ENCODE measurements at places on chromosomes 2 and 18.

DNA sequence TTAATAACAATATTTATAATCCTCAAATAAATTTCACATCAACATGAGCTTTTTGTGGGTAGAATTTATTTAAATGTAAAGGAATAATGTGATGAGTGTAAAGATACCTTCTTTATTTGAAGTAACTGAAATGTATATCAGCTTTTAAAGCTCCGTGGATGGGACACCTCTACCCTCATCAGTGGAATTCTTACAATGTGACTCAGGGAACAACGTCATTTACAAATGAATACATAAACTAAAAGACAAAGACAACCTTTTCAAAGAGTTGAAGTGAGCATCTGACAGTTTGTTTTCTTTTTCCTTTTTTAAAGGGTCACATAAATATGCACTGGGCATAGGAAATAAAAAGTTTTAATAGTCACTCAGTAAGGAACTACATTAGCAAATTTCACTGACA is 1127.0 kb upstream of the CRIM1 start:
- no peak for DNase-seq

GRCh38 chr2:177076636-177077179 is 135.9 kb upstream of the HNRNPA3 start:
- DNase-seq: peak; percentile 85

- no peak for DNase-seq
Observed at GRCh38 chr18:33355756-33356155, 84.8 kb downstream of the CCDC178 start.

GRCh38 chr2:212245880-212246279 is 292.7 kb downstream of the ERBB4 start:
- no peak for DNase-seq

- no peak for DNase-seq
Observed at GRCh38 chr2:74438248-74438647, 3.5 kb downstream of the RTKN start.

DNA sequence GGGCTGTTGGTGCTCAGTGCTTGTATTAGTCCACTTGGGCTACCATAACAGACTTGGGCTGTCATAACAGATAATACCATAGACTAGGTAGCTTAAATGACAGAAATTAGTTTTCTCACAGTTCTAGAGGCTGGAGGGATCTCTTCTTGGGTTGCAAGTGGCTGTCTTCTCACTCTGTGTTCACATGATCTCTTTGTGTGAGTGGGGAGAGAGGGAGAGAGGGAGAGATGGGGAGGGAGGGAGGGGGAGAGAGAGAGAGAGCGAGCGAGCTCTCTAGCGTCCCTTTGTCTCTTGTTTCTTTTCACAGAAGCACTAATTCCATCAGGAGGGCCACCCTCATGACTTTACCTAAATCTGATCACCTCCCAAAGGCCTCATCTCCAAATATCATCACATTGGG is 4.5 kb upstream of the XRCC5 start:
- DNase-seq: no peak

DNA sequence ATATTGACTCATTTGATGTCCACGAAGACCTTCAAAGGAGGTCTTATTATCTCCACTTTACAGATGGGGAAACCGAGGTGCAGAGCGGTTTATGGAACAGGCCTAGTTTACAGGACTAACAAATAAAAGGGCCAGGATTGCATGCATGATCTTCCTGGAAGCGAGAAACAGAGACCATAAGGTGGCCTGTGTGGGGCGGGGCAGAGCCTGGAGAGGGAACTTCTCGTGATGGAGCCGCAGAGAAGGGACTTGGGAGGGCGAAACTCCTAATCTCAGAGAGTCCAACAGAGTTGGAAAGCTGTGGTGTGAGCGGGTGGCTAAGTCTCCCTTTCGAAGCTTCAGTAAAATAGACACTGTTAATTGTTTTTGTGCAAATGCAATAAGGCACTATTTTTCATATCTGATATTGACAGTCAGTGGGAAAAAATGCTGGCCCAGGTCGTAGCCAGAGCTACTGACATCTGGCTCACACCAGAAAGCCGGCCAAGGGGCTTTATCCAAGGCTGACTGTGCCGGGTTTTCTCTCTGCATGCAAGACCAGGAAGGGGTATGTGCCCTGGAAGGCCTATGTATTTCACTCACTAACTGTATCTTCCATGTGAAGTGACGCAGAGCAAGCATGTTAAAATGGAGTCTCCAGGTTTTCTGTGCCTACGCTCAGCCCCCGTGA is 4.5 kb downstream of the INPP5D start:
- DNase-seq: peak; percentile 28

- DNase-seq: no peak
Observed at GRCh38 chr2:86087936-86088850, 17.5 kb downstream of the POLR1A start.

GRCh38 chr18:36628435-36629137 is 200.2 kb downstream of the TPGS2 start:
- no peak for DNase-seq

DNA sequence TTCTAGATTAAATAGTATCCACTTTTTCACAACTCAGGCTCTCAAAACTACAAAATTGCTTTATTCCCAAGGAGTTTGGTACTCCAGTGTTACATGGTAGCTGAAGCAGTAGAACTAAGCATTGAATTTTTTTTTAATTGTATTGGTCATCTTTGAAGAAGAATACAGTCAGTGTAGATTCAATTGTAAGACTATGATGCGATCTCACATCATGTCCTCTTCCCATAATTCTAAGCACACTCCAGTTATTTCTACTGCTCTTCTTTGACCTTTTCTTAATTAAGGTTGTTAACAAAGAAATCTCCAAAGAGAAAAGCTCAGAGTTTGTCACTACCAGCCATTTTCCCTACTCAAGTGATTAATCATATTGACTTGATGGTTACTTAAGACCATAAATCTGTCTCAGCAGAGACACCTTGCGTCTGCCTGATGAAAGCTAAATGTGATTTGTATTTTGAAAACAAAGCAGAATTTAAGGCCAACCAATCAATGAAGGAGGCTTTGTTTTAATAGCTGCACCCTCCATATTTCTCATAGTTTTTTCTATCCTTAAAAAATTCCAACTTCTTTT is 130.2 kb downstream of the DTNA start:
- DNase-seq: no peak

- peak; percentile 92 for DNase-seq
Observed at GRCh38 chr2:20496076-20496872, 49.4 kb downstream of the RHOB start.

GRCh38 chr18:76984193-76985155 is 148.1 kb downstream of the MBP start:
- peak; percentile 42 for DNase-seq

GRCh38 chr2:105754011-105754410 is 9.3 kb downstream of the NCK2 start:
- DNase-seq: peak; percentile 35

DNA sequence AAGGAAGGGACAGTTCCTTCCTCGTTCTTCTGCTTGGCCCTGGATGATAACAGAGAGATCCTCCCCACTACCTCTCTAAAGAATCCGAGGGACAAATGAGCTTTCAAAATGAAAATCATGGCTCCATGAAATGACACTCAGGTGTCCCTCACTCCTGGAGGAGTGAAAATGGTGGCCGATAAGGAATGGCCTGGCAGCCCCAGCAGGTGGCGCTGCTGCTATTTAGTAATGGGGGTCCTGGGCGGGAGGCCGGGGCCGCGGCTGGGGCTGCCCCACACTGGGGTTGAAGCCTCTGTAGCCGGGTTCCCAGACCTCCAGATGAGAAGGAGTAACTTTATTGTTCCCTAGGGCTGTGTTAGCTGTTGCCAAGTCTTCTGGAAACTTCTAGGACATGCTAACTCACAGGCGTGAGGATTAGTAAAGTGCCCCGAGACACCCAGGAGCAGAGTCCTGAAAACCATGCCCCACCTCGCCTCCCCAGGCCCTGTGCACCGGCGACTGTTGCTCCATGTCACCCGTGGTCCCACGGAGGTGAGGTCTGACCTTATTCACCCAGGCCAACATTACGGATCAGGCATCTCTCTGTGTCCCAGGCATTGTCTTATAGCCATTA is 138.0 kb downstream of the CTIF start:
- peak; percentile 81 for DNase-seq

DNA sequence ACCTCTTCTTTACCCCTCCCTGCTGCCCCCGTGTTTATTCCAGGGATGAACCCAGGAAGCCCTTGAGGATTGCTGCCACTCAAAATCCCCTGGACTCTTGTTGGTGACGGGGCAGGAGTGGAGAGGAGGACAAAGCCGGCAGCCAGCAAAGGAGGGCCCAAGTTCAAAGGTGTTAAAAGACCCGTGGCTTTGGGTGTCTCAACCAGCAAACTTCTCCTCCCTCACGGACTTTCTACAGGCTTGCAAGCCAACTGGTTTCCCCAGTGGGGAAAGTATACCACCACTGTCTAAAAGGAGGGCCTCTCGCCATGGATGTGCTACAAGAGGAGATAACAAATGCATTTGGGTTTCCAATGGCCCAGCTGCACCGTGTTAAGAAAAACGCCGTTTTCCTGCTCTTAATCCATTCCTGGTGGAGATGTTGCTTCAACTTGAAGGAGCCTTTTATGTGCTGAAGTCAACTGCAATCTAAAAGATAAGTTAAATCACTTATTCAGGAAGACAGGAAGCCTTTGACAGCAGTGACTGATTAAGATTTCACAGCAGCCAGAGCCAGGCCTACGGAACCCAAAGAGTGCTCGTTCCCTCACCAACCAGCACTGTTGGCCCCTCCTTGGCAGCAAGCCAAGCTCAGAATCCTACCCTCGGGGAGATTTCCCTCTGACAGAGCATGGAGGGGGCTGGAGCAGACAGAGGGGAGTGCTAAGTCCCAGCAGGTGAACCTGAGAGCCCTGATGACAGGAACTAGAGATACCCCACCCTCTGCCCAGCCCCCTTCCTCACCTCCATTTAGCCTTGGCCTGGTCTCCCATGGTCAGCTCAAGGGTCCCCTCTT is 57.8 kb downstream of the ZBTB7C start:
- DNase-seq: no peak

GRCh38 chr2:225794652-225795400 is 395.3 kb downstream of the NYAP2 start:
- DNase-seq: no peak

- DNase-seq: peak; percentile 38
Observed at GRCh38 chr2:129805899-129806298, 173.6 kb upstream of the RAB6C start.

DNA sequence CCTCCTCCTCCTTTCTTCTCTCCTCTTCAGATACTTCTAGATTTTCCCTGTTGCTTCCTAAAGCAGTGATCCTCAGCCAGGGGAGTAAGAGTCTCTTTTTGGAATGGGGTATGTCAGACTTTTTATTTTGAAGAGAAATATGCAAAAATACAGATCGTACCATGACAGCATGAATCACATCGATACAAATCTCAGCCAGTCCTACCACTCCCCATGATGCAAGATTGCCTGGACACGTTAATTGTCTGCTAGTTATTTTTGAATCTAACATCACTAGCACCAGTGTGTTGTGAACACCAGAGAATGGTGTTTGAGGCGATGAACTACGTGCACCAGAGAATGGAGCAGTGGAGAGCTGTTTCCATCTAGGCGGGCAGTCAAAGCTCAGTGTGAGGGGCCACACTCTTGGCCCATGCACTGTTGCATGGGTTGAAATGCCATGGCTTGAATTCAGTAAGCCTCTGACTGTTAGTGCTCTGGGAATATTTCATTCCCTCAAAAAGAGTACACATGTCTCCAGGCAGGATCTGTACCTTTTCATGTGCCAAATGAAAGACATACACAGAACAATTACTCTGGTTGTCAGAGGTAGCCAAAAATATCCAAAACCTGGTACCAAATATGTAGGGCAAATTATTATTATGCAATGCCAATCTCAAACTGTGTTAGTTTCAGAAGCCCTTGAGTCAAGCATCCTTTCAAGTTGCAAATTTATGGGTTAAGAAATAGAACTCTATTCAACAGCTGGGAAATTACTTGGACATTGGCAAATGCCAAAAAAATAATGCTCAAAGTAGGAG is 46.3 kb upstream of the RALBP1 start:
- no peak for DNase-seq

DNA sequence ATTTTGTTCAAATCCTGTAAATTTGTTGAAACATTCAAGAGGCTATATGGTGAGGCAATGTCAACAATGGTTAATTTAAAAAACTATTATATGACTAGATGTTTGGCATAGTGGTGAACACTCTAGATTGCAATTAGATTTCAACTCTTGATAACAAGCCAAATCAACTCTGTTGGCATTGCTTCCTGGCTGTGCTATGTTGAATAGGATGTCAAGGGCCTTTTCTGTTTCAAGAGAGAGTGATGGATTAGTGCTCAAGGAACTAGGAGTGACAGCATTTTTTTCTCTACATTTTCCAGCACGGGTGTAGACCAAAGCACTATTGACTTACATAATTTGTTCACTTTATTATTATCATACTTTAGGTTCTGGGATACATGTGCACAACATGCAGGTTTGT is 172.4 kb upstream of the KCNH7 start:
- no peak for DNase-seq

- no peak for DNase-seq
Observed at GRCh38 chr2:195406886-195407603, 250.0 kb upstream of the SLC39A10 start.

- DNase-seq: no peak
Observed at GRCh38 chr2:37934591-37935513, 9.8 kb downstream of the RMDN2 start.

DNA sequence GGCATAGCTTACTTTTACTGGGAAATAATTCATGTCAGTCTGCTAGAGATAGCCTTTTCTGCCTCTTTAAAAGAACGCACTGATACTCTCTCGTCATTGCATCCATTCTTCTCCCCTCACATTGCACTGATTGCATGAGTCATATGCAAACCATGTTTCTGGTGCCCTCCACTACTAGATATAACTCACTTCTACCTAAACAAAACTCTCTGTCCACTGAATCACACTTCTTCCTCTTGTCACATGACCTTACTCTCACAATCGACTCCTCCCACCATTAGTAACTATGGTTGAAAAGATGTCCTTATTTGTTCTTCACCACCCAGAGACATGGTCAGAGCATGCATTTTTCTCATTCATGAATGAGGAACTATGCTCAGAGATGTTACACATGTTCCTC is 158.0 kb downstream of the CSRNP3 start:
- DNase-seq: peak; percentile 62
